Naive thymus-derived CD4-positive, alpha-beta T cell (primary cell): ENCODE measurements at places on chromosomes 2 and 18. TPM values are rescaled to one million over a fixed set of nuclear protein-coding genes. Genes with fewer than 3 reads are reported as not detected.

DNA sequence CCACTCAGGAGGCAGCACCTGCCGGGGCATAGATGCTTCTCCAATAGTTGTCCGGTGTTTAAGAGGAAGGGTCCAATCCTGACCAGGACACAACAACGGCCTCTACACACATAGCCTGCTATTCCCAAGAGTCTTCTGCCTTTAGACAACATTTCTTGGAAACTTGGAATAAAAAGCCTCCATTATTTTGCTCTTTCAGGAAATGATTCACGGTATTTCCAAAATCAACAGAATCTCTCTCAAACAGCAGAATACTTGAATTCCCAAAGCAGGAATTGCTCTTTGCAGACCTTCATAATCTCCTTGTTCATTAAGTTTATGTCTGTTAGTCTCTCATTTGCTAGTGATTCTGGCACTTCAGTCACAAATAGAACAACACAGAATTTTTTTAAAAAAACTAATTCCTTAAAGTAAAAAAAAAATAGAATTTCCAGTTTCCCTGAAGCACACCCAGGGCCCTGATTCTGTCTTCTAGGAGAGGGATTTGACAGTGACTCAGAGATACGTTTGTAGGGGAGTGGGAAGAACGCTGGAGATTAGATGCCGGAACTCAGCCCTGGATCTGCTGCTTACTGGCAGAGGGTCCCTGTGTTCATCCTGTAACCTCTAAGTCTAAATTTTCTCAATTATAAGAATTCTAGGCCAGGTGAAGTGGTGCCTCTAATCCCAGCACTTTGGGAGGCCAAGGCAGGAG, 74.7 kb downstream of the NAB1 start:
- DNase-seq, result no peak

The FER1L5 gene
- not detected for total RNA-seq

DNA sequence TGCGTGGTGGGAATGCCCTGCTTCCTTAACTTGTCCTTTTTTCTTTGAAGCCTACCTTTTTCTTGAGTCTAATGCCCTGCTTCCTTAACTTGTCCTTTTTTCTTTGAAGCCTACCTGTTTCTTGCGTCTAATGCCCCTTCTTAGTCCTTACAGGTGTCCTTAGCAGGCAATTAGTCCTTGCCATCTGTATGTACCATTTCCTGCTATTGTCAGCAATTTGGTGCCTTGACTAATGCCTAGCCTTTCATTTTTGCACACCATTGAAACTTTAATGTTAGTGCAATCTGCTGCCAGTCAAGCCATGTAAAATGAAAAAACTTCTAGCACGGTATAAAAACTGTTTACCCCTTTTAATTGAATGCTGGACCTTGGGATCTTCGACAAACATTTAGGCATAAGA, 4.3 kb downstream of the KDM3A start:
- DNase-seq, result no peak

DNA sequence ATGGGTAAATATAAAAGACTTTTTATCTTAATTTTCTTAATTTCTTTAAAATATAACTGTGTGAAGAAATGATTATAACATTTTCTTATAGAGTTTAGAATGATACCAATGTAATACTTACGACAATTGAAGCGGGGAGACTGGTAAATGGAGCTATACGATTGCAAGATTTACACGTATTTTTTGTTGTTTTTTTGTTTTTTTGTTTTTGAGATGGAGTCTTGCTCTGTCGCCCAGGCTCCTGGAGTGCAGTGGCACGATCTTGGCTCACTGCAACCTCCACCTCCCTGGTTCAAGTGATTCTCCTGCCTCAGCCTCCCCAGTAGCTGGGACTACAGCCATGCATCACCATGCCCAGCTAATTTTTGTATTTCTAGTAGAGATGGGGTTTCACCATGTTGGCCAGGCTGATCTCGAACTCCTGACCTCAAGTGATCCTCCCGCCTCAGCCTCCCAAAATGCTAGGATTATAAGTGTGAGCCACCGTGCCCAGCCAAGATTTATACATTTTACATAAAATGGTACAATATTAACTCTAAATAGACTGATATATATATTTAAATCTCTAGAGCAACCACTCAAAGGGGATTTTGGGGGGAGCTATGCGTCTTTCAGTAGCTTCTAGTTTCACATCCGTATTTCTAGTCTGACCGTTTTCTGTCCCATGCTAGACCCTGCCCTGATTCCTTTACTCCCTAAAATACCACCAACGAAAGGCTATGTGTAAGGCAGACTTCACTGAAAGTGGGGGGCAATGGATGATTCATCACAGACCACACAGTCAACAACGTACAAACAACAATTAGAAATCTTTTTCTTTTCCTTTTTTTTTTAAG, 28.2 kb upstream of the ATG16L1 start:
- no peak for DNase-seq

- no peak for DNase-seq
These were observed 115.1 kb upstream of the COPS8 start for GRCh38 chr2:236970656-236971010.
